ENCODE measurements at places on chromosomes 1 and 21.

- no peak for DNase-seq
Observed at GRCh38 chr1:230798491-230798890, 51.3 kb downstream of the CAPN9 start.

DNA sequence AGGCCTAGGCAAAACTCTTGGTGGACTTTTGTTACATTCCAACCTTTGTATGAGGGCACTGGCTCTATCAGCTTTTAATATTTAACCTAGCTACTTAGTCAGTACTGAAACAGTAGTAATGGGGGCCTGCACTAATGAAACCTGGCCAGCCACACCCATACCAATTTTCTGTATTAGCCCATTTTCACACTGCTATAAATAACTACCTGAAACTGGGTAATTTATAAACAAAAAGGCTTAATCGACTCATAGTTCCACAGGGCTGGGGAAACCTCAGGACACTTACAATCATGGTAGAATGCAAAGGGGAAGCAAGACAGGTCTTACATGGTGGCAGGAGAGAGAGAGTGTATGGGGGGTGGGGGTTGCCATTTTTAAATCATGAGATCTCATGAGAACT is 245.7 kb upstream of the RGS18 start:
- no peak for DNase-seq

DNA sequence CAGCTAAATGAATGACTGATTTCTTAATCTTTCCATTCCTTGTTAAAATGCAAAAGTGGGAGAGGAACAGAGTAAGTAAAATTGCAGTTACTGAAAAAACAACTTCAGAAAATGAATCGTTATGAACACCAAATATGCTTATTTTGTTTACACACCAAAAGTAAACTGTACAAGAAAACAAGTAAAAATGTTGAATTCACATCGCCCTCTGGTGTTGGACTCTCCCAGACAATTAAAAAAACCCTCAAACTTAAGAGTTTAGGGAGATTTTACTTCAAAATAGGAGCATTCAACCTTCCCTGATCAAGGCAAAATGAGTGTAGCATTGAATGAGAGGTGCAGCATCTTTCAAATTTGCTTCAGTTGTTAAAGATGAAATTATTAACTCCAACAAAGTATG is 19.4 kb upstream of the ESRRG start:
- no peak for DNase-seq

DNA sequence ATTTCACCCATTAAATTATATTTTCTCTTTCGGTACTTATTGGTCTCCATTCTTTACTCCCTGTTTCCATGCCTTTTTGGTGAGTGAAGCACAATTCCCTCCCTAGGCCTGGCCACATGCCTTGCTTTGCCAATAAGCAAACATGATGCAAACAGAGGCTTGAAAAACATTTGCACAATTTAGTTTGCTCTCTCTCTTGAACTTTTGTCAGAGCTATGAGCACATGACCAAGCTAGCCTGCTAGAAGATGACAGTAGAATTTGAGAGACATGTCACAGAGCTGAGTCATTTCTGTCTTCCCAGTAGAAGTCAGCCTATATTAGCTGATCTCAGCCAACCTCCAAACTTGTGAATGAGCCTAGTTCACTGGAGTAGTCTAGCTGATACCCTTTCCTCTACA is 24.6 kb downstream of the ANGPTL3 start:
- no peak for DNase-seq

DNA sequence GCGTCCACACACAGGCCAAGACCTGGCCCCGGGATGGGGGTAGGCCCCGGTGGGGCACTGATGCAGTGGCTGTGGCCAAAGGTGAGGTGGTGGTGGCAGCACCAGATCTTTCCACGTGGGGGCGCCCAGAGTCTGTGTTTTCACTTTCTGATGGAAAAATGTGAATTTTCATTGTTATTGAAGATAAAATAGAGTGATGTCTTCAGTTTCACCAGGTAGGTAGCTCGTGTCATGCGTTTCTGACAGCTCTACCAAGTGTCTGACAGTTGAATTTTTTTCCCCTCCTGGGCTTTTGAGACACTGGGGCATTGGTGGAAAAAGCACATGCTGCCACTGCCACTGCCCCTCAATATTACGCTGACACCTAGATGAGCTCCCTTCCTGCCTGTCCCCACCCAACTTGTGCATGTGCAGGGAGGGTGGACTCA is 40.0 kb upstream of the MAGOH start:
- peak; percentile 25 for DNase-seq

- no peak for DNase-seq
Observed at GRCh38 chr1:216119600-216119999, 303.6 kb downstream of the USH2A start.

- no peak for DNase-seq
Observed at GRCh38 chr1:159091607-159092031, 15.1 kb upstream of the AIM2 start.

DNA sequence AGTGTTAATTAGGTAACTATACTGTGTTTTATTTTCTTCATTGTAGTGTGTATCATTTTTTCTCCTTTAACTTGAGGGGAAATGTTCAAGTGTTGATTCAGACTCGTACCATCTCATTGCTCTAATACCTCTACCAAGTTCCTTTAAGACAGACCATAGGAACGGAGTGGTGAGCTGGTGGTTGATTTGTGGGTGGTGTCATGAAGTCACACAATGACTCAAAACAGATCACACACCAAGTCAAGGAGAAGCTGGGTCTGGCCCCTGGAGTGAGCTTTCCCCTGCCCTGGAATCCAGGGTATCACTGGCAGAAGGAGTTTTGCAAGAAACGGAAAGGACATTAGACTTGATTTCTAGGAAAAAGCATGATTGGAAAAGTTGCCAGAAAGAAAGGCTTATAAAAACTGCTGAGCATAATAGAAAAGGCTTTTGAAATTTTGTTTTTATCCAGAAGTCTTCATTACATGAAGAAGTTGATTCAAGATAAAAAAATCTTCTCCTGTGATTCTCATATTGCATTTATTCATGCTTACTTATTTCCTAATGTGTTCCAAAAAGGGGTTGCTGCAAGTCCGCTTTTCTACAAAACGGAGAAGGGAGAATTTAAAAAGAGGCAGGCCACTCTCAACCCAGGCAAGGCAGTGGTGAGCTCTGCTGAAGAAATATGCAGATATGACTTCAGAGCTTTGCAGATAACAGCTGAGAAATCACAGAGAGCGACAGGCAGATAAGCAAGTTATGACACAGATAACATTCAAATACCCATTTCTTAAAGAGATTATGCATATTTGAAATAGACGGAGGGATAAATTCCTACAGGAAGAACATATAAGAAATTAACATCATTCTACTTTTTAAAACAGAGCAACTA is 79.7 kb downstream of the TBX19 start:
- DNase-seq, result no peak

GRCh38 chr1:75838079-75838478 is 41.4 kb downstream of the MSH4 start:
- no peak for DNase-seq

- DNase-seq, result no peak
Observed at GRCh38 chr1:22114083-22115012, 28.5 kb downstream of the WNT4 start.

GRCh38 chr1:218995091-218995665 is 178.5 kb upstream of the LYPLAL1 start:
- DNase-seq, result no peak

DNA sequence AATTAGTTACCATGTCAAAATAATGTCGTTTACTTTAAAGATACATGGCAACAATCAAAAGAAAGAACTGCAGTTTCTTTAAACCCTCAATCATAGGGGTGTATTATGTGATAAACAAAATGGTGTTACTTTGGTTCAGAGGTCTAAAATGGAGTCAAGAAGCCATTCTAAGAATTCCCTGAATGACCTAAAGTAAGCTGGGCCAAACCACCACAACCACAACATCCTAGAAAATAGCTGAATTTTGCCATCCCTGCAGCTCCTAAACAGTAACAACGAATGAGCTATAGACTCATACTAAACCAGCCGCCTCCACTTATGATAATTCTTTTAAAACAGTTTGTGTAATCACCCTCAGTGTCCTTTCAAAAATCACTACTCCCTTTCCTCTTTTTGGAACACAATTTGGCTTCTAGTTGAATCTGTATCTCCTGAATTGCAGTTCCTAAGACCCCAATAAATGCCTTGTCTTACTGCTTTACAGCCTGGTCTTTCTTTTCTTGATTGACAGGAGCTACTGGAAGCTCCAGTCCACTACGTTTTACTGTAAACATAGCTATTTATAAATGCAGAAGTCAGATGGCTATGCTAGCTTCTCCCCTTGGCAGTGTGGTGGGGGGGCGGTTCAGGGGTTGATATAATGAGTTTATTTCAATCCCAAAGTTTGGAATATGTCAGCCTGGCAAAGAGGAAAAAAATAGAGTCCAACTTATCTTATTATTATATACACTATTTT is 84.3 kb downstream of the PLPPR4 start:
- DNase-seq, result no peak

DNA sequence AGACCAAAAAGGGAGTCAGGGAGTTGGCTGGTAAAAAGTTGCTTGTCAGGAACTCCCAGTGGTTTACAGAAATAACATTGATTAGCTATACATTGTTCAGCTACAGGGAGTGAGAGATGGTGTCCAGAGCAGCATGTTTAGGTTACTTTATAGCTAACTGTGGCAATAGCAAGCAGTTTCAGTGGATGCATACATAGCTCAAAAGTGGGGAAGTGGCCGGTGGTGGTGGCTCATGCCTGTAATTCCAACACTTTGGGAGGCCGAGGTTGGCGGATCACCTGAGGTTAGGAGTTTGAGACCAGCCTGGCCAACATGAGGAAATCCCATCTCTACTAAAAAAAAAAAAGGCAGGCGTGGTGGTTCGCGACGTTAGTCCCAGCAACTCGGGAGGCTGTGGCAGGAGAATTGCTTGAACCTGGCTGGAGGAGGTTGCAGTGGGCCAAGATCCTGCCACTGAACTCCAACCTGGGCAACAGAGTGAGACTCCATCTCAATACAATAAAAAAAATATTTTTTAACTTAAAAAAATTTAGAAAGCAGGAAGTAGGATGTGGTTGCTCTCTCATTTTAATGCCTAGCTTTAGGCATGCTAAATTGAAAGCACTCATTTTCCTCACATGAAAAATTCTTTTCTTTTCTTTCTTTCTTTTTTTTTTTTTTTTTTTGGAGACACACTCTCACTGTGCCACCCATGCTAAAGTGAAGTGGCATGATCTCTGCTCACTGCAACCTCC is 109.7 kb downstream of the PPIAL4G start:
- DNase-seq, result no peak

DNA sequence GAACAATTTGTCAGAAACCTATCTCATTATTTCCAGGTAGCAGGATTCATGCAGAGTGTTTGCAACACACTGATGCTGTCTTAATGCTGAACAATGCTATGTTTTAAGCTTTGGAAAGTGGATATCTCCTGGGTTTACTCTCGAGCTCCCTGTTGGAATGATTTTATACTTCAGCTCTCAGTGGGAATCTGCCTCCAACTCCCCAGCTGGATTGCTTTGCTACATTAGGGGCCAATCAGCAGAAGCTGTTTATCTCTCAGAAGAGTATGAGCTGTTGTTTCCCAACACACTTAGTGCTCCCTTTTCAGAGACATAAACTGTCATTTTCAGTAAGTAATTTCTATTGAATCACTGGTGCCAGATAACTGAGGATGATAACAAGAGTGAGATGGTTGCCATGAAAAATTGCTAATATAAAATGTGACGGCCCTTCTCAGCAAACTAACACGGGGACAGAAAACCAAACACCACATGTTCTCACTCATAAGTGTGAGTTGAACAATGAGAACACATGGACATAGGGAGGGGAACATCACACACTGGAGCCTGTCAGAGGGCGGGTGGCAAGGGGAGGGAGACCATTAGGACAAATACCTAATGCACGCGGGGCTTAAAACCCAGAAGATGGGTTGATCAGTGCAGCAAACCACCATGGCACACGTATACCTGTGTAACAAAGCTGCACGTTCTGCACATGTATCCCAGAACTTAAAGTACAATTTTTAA is 265.9 kb upstream of the RUNX1 start:
- no peak for DNase-seq

DNA sequence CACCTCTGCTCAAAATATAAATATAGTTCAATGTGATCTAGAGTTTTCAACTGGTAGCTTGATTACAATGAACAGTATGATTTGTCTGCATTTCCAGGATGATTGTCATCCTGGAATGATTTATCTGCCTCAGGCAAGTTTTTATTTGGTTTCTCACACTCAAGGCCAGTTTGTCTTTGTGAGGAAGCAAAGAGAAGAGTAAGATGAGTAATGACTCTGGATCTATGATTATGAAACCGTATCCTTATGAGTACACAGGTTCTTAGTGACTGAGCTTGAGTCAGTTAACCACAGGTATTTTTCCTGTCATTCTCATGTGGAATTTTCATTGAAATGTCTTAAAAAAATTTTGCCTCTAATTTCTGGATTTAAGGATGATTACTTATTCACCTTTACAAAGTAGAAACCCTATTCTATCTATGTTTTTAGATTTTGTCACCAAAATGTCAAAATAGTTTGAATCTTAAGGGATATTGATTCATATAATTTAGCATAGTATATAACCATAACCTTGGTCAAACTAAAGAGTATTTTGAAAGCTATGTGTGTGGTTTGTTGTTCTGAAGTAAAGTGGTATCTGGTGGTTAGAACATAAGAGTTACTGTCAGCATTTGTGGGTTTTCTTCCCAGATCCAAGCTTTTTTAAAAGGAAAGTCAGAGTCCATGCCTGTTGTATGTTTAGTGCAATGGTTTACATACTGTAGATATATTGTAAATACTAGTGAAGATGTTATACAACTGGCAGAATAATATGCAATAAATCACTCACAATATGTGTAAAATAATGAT is 145.0 kb downstream of the RASAL2 start:
- no peak for DNase-seq

DNA sequence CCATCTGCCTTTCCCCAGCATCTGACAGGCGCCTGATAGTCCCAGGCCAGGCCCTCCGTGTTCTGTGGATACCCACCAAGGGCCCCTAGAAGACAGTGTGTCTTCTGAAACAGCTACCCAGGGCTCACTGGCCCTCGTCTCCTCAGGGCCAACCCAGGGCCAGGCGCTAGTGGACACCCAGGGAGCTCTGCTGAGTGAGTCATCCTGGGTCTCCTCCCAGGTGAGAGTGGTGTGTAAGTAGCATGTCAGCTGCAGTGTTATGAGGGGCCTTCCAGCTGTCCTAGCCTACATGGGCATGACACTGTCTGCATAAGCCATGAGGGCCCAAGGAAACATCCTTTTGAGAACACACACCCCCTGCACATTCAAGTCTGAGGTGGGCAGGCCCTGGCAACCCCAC is 36.7 kb downstream of the CHD5 start:
- no peak for DNase-seq

- DNase-seq, result no peak
Observed at GRCh38 chr1:98403963-98404480, 257.5 kb upstream of the SNX7 start.

DNA sequence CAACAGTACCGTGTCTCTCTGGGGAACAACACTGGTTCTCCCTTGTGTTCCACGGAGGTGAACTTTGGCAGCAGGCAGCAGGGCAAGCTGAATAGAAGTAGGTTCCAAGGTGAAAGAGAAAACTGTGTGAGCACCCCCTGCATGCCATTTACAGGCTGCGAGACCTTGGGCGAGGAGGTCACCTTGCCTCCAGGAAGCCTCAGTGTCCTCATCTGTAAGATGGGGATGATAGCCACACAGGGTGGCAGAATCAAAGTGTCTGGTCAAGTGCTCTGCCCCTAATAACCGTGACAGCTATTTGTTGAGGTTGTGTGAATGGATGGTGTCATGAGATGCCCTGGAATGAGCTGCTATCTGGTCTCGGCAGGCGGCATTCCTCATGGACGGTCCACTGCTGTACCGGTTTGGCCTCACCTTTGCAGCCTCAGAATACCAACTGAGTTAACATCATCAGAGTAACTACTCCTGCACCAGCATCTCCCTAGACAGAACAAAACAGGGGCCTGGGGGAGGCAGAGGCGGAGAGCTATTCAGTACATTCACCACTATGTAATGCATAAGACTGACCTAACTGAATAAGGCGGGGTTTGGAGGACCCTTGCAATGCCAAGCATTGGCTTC is 7.4 kb upstream of the KLHDC7A start:
- DNase-seq, result no peak

All from prostate gland (tissue), 2 donors.